NCI-H1417 treated with DMSO at 0.1 percent for 48 hours (cell line): ENCODE measurements at places on chromosomes 12 and 14.

DNA sequence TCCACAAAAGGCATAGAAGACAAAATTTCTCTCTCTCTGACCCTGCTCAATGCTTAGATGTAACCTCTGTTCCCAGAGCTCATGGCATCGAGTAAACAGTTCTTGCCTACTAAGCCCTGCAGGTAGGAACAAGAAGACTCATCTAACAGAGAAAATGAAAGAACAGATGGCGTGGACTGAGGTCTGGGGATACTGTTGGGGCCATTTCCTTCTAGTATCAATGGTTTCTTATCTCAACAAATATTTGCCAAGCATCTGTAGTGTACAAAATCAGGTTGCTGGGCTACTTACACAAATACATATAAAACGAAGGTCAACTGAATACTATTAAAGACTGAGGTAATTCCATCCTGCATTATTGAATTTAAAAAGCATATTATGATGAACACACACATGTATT is 93.3 kb downstream of the RIMBP2 start:
- DNase-seq: no peak

GRCh38 chr14:77012193-77012765 is 16.2 kb downstream of the IRF2BPL start:
- no peak for DNase-seq

- no peak for DNase-seq
Measured at GRCh38 chr12:6212086-6212485, 11.9 kb downstream of the CD9 start.

GRCh38 chr12:112121780-112122565 is 3.4 kb upstream of the TRAFD1 start:
- no peak for DNase-seq

DNA sequence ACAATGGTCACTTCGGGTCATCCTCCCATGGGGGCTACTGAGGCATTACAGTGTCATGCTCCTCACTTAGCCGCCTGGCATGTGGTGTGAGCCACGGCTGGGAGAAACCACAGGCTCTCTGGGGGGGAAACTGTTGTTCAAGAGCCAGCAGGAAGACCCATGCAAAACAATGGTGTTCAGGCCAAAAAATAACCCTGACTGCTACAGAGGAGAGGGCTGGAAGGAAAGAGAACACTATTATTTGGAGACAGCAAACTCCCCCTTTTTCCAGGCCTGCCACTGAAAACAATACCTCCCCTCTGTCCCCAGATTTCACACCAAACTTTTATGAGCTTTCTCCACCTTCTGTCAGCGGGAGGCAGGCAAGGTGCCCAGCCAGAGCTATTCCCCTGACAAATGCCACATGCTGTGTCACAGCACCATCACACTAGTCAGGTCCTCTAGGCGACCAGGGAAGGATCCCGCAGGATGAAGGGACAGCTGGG is 83.7 kb downstream of the CHGA start:
- no peak for DNase-seq

- DNase-seq: no peak
Measured at GRCh38 chr14:101173698-101174521, 270.4 kb upstream of the RTL1 start.

GRCh38 chr14:63893701-63894458 is 41.1 kb downstream of the SYNE2 start:
- no peak for DNase-seq

DNA sequence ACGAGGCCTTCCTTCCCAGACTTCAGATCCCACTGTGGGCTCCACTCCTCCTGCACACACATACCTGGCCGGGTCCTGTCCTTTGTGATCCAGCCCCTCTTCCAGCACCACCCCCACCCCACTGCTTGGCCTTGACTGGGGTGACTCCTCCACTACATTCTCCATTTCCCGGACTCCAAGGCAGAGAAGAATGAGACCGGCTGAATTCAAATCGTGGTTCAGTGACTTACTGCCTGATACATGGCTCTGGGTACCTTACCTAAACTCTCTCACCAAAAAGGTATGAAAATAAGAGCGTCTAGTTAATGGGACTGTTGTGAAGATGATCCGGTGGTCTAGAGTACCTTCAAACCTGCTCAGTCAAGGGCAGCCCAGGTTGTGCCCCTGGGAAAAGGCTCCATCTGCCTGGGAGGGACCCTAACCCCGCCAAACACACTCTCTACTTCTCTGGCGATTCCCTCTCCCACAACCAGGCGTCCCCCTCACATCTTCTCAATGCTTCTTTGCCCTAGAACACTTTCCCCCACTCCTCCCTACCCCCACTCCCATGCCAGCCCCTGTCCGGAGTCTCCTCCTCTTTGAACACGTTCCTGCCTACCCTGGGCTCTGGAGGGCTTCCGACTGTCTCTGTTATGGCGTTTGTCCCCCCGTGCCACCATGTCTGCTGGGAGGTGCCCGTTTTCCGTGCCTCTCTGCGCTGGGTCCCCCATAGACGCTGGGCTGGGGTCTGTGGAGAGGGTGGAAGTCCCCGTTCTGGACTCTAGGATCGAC is 1.5 kb upstream of the ZBTB42 start:
- no peak for DNase-seq

DNA sequence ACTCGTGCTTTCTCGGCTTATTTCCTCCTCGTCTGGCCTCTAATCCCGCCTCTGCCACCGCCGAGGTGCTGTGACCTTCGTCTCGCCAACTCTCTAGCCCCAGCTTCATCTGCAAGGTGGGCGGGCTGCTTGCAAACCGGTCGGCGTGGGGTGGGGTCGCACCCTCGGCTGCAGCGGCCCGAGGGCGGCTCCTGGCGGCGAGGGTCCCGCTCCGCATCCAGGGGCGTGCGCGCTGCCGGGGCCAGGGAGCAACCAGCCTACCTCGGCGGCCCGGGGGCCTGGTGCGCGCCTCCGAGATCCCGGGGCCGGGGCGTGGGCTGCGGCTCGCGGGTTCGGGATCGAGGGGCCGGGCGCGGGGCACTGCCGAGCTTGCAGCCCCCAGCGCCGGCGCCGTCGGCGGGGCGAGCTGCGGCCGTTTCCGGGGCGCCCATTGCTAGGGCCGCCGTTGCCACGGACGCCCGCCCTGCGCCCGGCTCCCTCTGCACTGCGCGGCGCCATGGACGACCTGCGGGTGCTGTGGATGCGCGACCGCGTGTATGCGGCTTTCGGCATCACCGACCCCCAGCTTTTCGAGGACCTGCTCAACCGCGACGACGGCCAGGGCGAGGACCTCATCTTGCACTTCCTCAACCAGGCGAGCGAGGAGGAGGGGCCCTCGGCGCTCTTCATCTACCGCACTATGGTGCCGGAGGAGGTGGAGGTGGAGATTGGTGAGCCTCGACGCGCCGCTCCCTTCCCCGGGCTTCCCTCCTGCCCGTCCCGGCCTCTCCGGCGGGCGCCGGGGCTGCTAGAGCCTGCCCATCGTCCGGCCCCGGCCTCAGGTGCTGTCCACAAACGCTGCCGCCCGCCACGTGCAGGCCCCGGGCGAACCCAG is at the start of gene DNAH10:
DNAH10 (plus strand) TSS at position 461 of the 874 bp plus-strand sequence; CDS start at position 497, 36 bp downstream.
- no peak for DNase-seq

GRCh38 chr12:4849115-4849541 is 60.6 kb upstream of the KCNA1 start:
- DNase-seq: no peak

DNA sequence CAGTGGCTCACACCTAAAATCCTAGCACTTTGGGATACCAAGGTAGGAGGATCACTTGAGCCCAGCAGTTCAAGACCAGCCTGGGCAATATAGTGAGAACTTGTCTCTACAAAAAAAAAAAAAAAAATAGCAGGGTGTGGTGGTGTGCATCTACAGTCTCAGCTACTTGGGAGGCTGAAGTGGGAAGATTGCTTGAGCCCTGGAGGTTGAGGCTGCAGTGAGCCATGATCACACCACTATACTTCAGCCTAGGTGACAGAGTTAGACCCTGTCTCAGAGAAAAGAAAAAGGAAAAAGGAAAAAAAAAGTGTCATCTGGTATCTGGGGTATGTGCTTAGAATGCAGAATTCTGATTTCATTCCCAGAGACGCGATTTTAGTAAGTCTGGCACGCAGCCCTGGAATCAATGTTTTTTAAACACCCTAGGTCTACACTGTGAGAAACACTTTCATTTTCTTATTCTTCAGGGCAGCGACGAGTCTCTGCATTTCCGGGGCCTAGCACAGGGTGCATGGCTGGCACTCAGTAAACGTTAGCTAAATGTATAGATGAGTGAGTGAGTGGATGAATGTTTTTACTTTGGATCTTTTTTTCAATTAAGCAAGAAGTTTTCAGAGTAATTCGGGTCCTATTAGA is 243.8 kb upstream of the PWP1 start:
- DNase-seq: no peak

- no peak for DNase-seq
Measured at GRCh38 chr12:70467918-70468733, 102.0 kb downstream of the KCNMB4 start.

- DNase-seq: no peak
Measured at GRCh38 chr14:73058922-73059673, 764 bp downstream of the RBM25 start.

- no peak for DNase-seq
Measured at GRCh38 chr12:109879351-109880042, 844 bp downstream of the GLTP start.
